ENCODE measurements at places on chromosomes 5 and 9. TPM values are rescaled to one million over a fixed set of nuclear protein-coding genes. Genes with fewer than 3 reads are reported as not detected.

The CDC20B gene
- 0.09 TPM for total RNA-seq

The PCDH12 gene
- total RNA-seq, result not detected

The IFNE gene
- total RNA-seq, result 1.8 TPM

The SPINK4 gene
- total RNA-seq, result not detected

The RNF208 gene
- 2.1 TPM for total RNA-seq

The FGF18 gene
- 1.2 TPM for total RNA-seq

The OR1Q1 gene
- not detected for total RNA-seq

The ROPN1L gene
- 2.9 TPM for total RNA-seq

The EIF4E1B gene
- total RNA-seq, result not detected

The GBGT1 gene
- 2.1 TPM for total RNA-seq

The SLC34A1 gene
- total RNA-seq, result not detected

The CKMT2 gene
- total RNA-seq, result not detected

The FEM1C gene
- 7.4 TPM for total RNA-seq

The TRPM3 gene
- total RNA-seq, result not detected

The HRCT1 gene
- 0.40 TPM for total RNA-seq

The ANKRD34B gene
- total RNA-seq, result 0.16 TPM

The IFNA2 gene
- not detected for total RNA-seq

The DBH gene
- total RNA-seq, result not detected

The DCAF10 gene
- total RNA-seq, result 11.7 TPM

The FYB1 gene
- 14.4 TPM for total RNA-seq

All from A549 treated with Mapracorat at 1 μM for 4 hours (cell line).